ENCODE measurements at places on chromosomes 5 and 9.

- DNase-seq: no peak
These were observed 126.0 kb upstream of the GPR151 start for GRCh38 chr5:146641941-146642340.

DNA sequence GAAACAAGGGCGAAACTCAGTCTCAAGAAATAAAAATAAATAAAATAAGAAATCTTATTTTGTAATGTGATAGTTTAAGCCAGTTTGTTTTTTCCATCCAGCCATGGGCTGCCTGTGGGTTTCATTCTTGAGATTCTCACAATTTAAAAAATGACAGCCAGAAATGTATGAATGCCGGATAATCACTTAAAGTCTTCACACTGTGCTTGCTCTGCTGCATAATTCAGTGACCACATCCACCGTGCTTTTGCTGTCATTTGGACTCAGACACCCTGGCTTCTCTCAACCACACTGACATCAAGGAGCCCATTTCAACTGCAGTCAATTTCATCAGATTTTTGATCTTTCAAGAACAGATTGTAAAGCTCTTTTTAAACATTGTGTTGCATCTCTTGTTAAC is 61.0 kb upstream of the DAPK1 start:
- no peak for DNase-seq

GRCh38 chr9:37034305-37034937 is 353 bp upstream of the PAX5 start:
- no peak for DNase-seq

GRCh38 chr9:93097511-93098201 is 1.6 kb downstream of the CARD19 start:
- no peak for DNase-seq

DNA sequence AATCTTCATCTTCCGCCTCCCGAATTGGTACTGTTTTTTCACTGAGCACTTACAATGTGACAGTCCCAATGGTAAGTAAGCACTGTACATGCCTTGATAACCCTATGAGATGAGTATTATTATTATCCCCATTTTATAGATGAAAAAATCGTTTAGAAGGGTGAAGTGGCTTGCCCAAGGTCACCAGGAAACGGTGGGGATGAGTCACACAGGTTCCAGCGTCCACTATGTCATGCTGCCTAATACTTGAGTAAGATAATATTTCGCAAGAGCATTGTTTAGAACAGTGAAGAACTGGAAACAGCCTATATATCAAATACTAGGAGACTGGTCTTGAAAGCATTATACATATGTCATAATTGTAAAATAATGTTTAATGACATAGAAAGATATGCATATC is 12.9 kb downstream of the HAND1 start:
- DNase-seq: no peak

- no peak for DNase-seq
These were observed 88.5 kb downstream of the HSPA4 start for GRCh38 chr5:133140311-133140710.

- DNase-seq: no peak
These were observed 1.2 kb downstream of the FNBP1 start for GRCh38 chr9:130041648-130042405.

- DNase-seq: no peak
These were observed 70.3 kb upstream of the SMIM15 start for GRCh38 chr5:61232490-61233050.

DNA sequence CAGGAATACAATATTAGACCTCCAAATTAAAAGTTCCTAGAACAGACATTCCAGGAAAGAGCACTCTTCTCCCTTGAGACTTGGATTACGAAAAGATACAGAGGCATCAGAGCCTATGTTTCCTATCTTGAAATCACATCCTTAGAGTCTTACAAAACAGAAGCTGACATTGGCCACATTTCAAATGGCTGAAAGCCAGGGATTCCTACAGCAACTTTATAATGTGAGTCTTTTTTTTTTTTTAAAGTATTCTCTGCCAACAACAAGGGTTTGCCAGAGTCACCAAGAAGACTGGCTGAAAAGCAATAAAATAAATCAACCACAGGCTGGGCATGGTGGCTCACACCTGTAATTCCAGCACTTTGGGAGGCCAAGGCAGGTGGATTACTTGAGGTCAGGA is 63.1 kb downstream of the TRPM6 start:
- no peak for DNase-seq

DNA sequence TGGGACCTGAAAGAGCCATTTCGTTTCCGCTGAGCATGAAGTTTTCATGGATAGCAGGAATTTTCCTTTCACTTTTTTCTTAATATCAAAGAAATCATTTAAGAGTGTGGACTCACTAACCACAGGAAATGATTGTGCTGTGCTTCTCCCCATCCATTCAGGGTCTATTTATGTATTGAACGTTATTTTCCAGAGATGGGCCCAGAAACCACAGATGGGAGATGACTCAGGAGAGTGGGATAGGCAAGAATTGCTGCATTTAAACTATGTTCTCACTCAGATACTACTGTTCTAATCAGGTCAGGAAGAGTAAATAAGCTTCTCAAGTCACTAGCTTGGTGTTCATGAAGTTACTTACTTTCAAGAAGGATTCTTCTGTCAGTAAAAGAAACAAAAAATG is 763.8 kb downstream of the DTWD2 start:
- DNase-seq: no peak

DNA sequence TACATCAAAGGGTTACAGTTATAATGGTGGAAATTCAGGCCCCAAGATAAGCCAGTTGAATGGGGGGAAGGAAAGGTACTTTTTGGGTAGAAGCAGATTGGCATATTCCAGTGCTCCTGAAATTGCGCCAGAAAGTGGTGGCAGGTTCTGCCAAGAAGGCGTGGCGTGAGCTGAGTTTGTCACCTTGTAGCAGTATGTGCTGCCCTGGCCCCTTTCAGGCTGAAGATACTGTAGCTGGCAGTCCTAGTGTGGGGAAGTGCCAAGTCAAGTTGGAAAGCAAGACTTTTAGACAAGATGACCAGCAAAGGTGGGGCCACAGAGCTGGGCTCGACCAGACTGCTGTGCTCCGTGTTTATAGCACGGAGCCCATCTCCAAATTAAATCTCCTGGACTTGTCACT is 133.6 kb upstream of the GLRA1 start:
- no peak for DNase-seq

DNA sequence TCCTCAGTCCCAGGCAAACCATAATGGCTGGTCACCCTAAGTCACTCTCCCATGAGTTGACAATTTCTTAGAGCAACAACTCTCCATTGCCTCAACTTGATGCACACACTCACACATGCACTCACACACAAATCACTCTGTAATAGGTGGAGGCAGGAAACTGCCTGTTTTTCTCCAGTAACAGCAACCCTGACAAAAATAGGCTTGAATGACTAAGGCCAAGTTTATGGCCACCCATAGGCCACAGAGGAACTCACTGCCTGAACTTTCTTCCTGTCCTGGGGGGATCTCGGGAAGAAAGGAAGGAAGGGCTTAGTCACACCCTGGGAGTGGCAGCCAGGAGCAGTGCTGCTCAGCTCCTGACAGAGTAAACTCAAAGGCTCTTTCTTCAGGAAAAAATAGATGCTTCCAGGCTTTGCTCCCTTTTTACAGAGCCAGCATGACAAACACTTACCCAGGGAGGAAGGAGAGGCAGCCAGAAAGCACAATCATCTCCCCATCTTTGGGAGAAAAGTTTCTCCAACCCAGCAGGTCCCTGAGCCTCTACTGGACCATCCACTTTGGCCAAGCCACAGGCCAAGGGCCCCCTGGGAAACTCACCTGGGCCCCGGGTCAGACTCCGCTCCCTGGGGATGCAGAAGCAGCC is 368 bp downstream of the SH3TC2 start:
- DNase-seq: no peak

DNA sequence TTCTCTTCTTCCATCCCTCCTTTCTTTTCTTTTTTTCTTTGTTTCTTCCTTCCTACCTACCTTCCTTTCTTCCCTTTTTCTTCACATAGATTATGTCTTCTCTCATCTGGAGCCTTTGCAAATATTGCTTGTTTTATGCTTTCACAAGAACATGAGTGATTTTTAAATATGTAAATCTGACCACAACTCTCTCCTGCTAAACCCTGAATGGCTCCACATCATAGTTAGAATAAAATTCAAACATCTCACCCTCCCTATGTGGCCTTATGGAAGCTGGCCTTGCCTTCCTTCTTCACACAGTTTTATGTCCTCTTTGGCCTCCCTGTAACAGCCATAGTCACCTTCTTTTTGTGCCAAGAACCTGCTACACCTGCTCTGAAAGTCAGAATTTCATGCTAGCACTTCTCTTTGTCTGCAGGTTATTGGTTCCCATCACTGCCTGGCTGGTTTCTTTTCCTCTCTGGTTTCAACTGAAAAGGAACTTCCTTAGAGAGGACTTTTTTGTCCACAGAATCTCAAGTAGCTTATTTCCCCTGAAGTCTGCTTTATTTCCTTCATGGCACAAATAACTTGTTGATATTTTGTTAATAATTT is 114.3 kb upstream of the TNC start:
- DNase-seq: no peak

DNA sequence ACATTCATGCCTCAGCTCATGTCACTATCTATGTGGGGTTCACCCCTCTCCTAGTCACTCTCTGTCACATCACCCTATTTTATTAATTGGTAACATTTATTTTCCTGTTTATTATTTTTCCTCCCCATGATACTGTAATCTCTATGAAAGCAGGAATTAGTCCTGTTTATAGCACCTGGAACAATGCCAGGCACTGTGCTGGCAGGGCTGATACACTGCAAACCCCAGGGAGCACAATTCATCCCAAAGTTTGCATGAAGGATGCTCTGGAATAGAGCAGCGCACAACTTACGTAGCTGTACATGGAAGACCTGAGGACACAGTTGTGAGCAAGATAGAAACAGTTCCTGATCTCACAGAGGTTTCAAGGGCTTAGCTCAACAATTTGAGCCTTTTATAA is 103.2 kb downstream of the NSG2 start:
- no peak for DNase-seq

DNA sequence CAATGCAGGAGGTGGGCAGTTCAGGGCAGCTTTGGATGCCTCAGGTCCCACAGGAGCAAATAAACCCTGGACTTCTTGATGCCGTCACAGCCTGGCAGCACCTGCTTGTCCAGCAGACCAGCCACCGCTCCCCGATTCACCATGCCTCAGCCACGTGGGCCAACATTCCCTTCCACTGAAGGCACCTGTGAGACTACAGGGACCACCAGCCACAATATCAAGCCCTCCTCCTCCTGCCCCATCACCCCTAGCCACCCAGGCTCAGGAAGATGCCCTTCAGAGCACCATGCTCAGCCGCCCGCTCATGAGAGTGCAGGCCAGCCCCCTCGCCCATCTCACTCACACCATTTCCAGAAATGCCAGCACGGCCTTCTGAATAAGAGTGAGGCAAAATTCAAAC is 234.7 kb downstream of the SYK start:
- DNase-seq: no peak

GRCh38 chr5:151897896-151898295 is 26.8 kb downstream of the GLRA1 start:
- no peak for DNase-seq

DNA sequence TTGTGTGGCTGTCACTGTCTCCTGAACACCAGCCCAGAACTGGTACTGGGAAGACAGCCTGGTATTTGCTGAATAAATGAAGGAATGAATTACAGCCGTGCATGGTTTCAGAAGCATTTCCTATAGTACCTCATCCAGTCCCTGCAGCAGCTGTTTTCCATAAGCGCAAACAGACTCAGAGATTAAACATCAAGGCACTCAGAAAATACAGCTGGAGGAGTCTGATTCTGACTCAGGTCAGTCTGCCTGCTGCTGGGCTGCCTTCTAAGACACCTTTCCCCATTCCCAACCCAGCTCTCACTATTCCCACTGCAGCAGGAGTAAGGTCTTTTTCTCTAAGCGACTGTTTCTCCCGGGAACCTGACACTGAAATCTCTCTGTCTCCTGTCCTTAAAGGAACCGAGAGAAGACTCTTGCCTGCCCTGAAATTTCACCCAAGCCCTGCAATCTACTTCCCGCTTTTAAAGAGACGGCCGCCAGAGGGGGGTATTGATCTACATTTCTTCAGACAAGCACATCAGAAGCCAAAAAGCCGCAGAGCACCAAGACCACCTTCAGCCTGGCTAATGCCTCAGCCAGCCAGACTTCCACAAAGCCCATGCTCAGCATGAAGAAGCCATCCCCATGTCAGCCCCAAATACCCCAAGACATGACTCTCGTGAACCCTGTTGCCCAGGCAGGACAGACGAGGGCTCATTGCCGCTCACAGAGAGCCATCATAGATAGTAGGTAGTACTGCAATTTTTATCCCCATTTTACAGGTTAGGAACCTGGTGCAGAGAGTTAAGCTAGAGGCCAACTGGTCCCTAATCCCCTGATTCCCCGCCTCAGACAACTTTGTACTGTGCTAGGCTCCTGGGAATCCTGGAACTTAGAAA is 5.4 kb upstream of the FOXI1 start:
- DNase-seq: no peak

DNA sequence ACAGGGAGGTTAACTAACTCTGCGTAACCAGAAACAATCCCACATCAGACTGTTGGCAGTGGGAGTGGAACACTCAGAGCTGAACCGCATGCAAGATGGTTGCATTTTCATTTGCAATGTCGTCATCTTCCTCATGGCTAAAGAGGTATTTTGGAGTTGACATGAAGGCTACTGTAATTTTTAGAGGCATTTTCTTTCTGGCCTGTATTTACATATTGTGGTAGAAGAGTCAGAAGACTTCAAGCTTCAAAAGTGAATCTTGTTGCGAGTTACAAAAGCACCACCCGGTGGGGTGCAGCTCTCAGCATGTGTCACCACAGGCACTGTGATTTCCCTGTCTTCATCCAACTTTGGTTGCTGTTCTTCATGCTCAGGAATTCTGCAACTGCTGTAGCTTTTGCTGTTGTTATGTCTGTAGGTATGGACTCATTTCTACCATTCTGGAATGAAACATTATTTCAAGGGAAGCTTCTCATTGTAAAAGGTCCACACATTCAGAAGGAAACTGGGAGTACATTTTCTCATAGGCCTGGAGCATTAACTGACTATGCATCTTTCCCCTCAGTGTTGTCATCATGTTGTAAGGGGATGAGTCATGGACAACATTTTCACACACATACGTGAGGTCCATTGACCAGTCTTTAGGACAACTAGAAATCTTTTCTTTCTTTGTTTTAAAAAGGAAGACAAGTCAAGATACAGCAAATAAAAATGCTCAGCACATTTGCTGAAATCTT is 35.4 kb upstream of the GDNF start:
- DNase-seq: no peak

- no peak for DNase-seq
These were observed 928 bp downstream of the HACD4 start for GRCh38 chr9:21030389-21031035.

DNA sequence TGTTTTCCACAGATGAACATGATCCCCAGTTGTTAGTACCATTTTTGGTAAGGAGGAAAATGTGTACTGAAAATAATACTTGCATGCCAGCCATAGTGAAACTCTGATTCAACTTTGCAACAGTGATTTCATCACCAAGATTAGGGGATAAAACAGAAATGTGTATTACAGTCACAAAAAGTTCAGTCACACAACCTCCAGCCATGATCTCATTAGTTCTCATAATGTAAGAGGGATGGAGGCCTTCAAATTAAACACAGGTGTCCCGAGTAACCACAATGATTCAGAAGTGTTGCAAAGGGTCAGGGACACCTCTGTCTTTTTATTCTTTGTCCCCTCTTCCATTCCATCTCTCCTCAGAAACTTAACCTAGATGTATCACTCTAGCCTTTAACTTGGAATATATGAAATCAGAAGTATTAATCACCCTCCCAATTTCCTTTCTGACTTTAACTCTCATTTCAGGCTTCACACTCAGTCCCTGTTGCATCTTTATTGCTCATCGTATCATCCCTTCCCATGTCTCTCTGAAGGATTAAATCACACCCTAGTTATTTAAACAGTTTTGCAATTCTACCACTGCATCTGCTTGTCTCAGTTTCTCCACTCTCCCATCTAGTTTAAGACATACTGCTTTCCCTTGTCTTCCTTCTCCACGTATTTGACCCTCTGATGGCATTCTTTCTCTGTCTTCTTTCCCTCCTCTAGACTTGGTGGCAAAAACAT is 291.2 kb downstream of the ADAMTS6 start:
- no peak for DNase-seq
